ENCODE measurements at places on chromosomes 1 and 21.

DNA sequence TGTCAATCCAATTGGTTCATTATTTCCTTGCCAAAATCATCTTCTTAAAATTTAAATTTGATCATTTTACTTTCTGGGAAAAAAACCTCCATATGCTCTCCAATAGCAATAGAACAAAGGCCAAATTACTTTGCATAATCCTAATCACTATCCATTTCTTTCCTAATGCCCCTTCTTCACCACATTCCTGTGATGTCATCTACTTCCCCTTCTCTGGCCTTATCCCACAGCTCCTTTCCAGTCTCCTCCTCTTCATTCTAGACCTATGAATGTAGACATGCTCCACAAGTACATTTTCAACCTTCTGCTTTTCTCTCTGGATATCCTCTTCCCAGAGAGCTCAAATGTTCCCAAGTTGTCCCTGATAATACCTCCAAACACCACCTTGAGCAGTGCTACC, 216.6 kb downstream of the MRPL39 start:
- DNase-seq = no peak

DNA sequence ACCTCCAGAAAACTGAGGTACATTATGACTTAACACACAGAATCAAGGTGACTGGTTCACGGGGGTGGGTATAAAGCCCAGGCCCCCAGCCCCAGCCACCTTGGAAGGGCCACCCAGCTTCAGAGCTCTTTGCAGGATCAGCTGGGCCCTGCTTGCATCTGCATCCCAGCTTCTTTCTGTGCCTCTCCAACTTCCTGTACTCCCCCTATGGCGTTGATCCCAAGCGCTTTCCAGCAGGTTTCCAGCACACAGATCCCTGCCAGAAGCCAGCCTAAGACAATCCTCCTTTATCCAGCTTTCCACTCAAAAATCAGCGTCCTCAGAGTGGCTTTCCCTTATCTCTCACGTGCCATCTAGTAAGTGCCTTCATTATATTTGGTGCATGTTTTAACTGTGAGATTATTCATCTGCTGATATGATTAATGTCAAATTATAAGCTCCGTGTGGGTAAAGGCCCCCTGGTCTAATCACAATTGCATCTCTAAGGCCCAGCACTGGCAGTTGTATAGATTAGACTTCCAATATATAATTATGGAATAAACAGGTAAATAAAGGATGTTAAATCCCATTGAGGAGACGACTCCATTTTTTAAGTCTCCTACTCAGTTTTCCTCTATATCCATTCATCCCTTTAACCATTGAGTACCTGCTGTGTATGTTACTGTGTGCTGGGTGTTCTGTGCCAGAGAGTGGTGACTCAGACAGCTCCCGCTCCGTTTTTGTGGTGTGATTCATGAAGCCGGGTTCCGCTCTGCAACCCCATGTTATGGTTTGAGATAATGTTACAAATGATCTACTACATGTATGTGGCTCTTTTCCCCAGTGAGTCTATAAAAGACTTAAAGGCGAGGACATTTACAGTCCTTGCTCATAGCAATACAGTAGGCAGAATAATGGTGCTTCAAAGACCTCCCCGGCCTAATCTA, 387.6 kb downstream of the PCP4 start:
- DNase-seq = no peak

- no peak for DNase-seq
Observed at GRCh38 chr1:100348549-100349144, 3.7 kb upstream of the CDC14A start.

DNA sequence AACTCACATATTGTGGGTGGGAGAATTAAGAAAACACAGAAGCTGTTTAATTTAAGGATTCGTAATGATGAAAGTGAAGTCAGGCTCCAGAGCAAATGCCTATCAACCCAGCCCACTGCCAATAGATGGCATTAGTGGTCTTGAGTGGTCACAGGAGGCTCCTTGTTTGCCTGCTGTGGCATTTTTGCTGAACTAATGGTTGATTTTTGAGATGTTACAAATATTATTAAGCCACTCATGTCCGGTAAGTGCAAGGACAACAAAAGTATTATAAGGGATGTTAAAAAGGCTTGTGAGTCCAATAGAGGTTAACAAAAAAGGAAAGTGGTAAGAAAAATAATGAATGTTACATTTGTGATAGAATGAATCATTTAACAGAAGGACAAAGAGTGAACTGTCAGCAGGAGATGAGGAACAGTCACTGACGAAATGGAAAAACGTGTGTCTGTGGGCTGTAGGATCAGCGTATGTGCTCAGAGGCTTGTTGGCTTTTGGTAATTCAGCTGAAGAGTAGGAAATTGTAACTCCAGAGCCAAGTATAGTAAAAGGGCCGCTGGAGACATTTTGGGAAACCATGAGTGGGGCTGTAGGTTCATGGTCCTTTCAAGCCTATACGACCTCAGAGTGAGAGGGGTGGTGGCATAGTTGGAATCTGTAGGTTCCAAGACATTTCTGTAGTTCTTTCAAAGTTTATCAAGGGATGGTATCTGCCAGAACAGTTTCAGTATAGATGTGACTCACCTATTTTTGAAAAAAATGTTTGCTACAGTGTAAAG, 11.2 kb downstream of the SFT2D2 start:
- DNase-seq = no peak

DNA sequence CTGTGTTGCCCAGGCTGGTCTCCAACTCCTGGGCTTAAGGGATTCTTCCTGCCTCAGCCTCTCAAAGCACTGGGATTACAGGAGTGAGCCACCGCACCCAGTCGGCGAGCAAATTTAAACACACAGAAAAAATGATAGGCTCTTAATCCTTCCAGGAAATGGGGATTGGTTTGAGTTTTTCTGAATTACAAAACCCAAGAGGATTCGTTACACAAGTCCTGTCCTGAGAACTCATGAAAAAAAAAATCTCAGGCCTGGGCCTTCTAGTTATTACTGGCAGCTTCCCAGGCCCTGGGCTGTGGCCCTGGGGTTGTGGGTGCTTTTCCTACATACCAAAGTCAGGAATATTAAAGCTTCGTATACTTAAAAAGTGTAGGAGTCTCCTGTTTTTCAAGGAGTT, 6.3 kb upstream of the IFNGR2 start:
- DNase-seq = no peak

DNA sequence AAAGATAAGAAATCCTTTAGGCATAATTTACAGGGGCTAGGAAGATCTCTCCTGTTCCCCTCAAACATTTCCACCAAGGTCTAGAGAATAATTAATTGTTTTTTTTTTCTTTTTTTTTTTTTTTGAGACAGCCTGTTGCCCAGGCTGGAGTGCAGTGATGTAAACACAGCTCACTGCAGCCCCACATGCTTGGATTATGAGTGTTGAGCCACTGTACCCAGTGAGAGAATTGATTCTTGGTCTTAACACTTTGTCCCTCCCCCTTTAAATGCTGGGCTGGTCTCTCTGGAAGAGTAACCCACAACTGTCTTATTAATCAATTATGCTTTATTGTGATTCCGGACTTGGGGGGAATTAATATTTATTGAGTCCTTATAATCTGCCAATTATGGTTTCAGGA, 33.4 kb downstream of the ATF3 start:
- DNase-seq = no peak

GRCh38 chr1:212612041-212612961, 3.7 kb downstream of the ATF3 start:
- DNase-seq = no peak

DNA sequence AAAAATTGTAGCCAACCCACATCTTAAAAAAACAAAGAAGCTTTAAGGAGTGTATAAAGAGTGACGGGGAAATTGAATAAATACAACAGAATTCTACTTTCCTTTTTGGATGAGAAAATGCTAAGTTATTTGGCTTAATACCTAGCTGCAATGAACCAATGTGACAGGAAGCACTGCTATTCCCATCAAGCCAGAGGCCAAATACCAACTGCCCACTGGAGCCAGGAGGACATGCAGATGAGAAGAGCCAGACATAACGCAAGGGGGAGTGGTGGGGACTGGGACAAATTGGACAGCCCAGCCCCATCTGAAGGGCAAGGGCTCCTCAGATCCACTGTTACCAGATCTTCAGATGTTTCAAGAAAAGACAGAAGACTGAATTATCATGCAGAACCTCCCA, 25.7 kb downstream of the DNAJC11 start:
- no peak for DNase-seq

Measured in stimulated activated naive B cell treated with anti-CD40 and anti-IgM and Interleukin-4, amounts not matched to agents 10 μg/mL and 1 μg/mL and 100 μg/mL, for 72 hours (primary cell).